ENCODE measurements at places on chromosomes 5 and 9.

DNA sequence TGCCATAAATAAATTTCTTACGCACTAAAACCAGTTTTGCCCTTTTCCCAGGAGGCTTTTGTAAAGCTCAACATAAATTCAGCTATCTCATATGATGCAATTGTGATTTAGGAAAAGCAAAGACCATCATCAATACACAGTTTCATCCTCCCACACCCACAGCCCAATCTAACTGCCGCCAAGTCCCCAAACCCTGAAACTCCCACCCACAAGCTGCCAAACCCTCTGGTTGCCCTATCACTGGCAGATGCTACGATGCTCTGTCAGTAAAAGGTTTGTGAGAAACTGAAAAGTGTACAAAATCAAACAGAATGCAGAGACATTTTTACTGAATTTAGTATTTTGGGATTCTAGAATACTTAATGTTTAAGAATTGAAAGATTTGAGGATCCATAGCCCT lies 42.8 kb upstream of the NR4A3 start:
- no peak for DNase-seq

GRCh38 chr5:40828690-40829661 lies 6.0 kb downstream of the RPL37 start:
- DNase-seq = no peak

GRCh38 chr5:82884821-82885471 lies 192.2 kb downstream of the TMEM167A start:
- DNase-seq = no peak

DNA sequence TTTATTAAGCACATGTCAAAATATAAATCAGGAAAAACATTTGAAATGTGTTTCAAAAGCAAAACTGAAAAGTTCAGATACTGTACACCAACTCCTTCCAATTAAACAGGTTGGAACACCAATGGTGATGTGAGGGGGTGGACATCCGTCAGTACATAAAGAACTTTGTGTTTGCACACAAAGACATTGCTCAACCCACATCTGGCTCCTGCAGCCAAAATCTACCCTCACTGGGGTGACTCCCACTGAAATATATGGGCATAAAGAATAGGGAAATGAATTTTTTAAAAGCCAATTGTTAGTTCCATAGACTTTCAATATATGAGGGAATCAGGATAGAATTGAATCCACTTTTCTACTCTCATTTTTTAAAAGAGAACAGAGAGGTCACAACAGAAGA lies 63.9 kb downstream of the MEGF9 start:
- DNase-seq = no peak

DNA sequence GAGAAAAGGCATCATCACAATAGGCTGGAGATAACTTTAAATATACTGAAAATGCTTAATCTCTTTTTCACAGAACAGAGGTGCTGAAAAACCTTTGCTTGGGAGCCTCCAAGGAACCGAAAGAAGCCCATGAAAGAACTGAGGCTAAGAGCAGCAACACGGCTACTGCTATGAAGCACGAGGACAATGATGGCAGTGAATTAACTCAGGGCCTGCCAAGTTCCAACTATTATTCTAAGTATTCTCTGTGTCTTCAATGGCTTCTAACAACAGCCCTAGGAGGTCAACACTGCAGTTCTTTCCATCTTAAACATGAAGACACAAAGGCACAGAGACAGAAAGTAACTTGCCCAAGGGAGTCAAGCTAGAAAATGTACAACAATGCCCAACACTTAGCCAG lies 293.0 kb upstream of the DAP start:
- no peak for DNase-seq

DNA sequence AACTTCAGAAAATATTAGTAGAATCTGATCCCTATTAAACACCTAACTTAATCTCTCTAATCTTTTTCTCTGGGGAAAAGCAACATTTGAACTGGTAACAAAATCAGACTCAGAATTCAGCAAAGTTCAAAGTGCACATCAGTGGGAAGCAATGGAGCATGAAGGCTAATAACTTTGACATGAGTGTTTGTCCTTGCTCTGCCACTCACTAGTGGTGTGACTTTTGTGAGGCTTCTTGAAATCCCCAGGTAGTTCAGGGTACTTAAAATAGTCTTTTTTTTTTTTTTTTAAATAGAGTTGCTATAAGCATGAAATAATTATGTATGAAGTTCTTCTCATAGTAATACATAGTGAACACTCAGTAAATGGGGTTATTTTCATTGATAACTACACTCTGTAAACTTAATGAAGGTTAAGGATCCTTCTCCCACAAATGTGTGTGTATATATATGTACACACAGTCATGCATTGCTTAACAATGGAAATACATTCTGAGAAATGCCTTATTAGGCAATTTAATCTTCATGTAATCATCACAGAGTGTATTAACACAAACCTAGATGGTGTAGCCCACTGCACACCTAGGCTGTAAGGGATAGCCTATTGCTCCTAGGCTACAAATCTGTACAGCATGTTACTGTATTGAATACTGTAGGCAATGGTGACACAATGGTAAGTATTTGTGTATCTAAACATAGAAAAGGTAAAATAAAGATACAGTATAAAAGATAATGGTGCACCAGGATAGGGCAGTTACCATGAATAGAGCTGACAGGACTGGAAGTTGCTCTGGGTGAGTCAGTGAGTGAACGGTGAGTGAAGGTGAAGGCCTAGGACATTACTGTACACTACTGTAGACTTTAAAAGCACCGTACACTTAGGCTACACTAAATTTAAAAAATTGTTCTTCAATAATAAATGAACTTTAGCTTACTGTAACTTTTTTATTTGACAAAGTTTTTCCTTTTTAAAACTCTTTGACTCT lies 73.3 kb upstream of the HMHB1 start:
- DNase-seq = no peak

DNA sequence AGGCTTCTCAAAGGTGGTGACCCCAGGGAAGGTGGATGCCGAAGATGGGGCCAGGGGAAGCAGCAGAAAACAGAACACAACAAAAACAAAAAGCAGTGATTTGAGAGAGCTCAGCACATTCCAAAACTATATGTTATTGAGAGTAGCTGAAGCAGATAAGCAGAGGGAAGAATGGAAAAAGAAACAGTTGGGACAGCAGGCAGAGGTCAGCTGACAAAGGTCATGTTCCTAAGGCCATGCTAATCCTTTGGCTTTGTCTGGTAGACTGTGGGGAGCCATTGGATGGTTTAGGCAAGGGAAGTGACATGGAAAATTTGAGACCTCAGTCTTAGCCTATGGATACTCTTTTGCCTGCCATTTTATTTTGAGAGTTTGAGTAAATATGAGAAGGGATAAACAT lies 14.5 kb downstream of the DMGDH start:
- no peak for DNase-seq

DNA sequence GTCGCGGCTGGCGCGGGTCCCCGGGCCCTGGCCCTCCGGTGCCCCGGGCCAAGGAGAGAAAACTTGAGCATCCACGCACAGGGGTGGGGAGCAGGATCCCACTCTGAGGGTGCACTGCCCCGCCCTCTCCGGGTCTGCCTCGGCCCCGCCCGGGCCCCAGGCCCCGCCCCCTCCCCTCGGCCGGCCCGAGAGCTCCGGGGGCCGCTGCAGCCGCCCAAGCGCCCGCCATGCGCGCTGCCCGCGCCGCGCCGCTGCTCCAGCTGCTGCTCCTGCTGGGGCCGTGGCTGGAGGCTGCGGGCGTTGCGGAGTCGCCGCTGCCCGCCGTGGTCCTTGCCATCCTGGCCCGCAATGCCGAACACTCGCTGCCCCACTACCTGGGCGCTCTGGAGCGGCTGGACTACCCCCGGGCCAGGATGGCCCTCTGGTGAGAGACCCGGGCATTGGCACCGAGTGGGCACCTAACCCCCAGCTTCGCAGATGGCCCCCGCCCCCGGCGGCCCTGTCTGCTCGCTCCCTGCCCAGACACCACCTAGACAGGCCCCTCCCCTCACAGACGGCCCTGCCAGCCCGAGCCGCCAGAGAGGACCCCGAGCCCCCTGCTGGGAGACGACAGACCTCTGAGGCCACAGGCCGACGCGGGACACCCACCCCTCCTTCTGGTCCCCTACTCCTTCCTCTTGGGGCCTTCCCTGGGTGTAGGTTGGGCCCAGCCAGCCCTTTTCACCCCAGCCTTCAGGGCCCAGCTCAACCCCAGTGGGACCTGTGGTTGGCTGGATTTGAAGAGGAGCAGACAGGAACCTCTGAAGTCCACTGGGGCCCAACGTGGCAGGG lies at the start of gene CERCAM:
Gene CERCAM (plus strand): TSS at position 207 of the 831 bp plus-strand sequence. CDS start 21 bp downstream, at position 228.
- peak; percentile 77 for DNase-seq

DNA sequence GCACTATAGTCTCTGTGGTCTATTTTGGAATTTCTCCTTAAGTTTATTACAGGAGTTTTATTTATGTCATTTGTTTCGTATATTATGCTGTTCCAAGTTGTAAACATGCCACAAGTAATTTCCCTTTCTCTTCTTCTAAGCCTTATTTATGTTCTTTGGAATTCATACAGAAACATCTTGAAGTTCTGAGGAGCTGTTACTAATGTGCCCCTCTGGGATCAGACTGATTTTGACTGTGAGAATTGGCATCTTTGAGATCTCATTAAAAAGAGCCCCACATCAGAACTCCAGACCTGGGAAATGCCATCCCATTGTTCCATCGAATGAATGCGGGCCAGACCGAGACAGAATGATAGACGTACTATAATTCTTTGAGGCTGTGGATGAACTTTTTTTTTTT lies 138.8 kb upstream of the CD180 start:
- no peak for DNase-seq

DNA sequence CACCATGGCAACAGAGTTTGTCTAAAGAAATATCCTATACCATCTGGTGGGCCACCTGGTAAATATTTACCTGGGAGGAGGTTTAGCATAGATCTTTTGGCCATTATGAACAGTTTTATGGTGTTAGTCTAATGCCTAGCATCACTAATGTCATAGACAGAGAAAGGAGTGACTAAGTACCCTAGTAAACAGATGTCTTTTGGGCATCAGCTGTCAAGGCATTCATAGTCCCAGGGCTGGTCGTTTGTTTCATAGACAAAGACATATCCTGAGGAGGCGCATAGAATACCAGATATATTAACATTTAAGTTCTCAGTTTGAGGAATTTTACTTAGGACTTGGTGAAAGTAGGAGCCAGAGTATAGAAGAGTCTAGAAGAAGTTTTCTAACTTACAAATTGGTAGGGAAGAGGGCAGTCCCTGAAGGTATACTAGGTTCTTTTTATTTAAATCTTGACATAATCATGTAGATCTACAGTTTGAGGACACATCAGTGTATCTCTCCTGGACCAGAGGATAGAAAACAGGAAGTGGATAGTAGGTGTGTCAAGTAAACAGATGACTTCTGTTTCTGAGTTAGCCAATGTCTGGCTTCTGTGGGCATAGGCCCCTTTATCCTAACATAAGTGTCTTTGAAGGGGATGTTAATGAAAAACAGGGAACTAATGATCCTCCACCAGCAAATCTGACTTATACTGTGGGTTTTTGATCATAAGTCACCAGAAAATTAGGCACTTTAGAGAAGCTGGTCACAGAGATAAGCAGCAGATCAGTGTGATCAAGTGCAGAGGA lies 105.0 kb upstream of the PRSS3 start:
- no peak for DNase-seq

GRCh38 chr9:101409079-101409477 lies 10.4 kb downstream of the ZNF189 start:
- no peak for DNase-seq

DNA sequence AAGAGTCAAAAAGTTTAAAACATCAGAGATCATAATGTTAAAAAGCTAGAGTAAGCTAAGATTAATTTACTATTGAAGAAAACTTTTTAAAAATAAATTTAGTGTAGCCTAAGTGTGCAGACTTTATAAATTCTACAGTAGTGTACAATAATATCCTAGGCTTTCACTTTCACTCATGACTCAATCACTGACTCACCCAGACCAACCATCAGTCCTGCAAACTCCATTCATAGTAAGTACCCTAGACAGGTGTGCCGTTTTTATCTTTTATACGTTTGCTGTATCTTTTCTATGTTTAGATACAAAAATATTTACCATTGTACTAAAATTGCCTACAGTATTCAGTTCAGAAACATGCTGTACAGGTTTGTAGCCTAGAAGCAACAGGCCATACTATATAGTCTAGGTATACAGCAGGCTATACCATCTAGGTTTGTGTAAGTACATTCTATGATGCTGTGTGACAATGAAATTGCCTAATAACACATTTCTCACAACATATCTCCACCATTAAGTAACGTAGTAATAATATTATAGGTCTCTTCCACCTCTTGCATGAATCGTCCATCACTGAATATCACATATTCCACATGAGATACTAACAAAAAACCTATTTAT lies 59.2 kb downstream of the MEGF9 start:
- DNase-seq = no peak

DNA sequence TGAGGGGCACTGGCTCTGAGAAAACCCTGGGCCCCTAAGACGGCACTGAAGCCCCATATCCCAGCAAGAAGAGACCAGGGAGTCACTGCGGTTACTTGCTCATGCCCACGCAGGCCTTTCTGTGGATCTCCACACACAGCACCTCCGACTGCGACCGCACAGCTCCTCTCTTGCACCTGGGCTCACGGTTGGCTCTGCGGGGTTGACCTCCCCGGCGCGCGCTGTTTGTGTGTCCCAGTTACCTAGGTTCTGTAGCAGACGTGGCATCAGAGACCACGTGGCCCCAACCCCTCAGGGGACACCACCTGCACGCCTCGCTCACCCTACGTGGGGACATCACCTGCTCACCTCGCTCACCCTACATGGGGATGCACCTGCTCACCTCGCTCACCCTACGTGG lies 12.7 kb downstream of the LPCAT1 start:
- no peak for DNase-seq

GRCh38 chr5:168314735-168315411 lies 23.4 kb downstream of the WWC1 start:
- no peak for DNase-seq

DNA sequence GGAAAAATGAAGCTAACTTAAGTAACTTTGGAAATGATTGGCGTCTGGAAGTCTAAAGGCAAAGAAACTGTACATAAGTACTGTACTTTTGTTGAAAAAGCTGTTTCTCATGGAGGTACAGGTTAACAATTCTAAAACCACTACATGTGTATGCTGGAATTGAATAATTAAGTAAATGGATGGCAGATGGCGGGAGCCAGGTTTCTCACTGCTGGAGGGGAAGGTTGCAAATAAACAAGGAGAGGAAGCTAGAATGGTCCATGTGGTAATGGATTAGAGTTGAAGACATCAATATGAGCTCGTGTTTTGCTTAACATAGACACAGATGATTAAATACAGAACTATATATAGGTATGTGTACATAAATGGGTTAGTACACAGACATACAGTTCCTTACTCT lies 43.2 kb upstream of the ASTN2 start:
- no peak for DNase-seq

- peak; percentile 82 for DNase-seq
Observed at GRCh38 chr9:88221105-88221504, 82.8 kb upstream of the SPATA31C2 start.

All from SJCRH30 (cell line).